Foreskin fibroblast (primary cell): ENCODE measurements at places on chromosomes 1 and 21.
A peak's percentile ranks its signal among the peaks of the same experiment; 100 is the strongest.

DNA sequence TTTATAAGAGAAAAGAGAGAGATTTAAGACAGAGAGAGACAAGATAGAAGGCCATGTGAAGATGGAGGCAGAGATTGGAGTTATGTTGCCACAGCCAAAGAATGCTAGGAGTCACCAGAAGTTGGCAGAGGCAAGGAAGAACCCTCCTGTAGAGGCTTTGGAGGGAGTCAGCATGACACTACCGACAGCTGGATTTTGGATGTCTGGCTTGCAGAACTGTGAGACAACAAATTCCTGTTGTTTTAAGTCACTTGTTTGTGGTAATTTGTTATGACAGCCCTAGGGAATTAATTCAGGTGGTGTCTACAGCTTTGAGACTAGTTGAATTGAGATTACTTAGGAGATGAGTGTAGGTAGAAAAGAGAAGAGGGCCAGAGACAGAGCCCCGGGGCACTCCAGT is 158.5 kb downstream of the DNM3 start:
- peak; percentile 52 for DNase-seq

GRCh38 chr1:44693900-44694299 is 19.4 kb downstream of the ARMH1 start:
- DNase-seq = no peak

DNA sequence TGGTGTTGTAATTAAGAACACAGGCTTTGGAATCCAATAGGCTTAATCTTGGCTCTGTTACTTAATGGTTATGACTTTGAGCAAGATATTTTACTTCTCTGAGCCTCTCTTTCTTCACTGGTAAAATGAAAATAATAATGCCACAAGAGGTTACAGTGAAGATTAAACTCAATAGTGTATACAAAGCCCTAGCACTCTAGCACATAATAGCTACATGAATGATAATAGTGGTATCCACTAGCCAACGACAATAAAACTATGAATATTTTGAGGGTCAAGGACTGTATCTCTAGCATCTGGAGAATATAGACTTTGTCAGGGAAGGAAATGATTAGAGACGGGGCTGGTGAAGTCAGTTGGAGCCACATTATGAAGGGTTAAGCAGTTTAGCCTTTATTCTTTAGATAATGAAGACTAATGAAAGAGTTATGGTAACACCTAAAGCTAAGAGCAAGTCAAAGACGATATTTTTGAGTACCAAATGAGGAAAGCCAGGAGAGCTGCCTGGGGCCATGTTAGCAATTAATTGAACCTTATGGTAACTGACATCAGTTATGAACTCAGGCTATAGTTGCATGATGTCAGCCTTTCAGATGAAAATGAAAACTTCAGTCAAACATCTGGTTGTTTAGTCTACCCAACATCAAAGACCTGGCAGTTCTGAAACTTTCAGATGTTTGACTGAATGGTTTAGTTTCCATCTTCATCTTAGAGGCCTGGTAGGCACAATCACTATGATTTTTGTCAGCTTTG is 32.8 kb upstream of the RNF11 start:
- DNase-seq = no peak

DNA sequence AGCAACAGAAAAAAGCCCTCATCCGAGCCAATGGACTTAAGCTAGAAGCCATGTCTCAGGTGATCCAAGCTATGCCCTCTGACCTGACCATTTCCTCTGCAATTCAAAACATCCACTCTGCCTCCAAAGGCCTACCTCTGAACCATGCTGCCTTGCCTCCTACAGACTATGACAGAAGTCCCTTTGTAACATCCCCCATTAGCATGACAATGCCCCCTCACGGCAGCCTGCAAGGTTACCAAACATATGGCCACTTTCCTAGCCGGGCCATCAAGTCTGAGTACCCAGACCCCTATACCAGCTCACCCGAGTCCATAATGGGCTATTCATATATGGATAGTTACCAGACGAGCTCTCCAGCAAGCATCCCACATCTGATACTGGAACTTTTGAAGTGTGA is 20.7 kb downstream of the NR5A2 start:
- DNase-seq = no peak

- DNase-seq = no peak
These were observed 200.2 kb downstream of the APP start for GRCh38 chr21:25970254-25970930.

DNA sequence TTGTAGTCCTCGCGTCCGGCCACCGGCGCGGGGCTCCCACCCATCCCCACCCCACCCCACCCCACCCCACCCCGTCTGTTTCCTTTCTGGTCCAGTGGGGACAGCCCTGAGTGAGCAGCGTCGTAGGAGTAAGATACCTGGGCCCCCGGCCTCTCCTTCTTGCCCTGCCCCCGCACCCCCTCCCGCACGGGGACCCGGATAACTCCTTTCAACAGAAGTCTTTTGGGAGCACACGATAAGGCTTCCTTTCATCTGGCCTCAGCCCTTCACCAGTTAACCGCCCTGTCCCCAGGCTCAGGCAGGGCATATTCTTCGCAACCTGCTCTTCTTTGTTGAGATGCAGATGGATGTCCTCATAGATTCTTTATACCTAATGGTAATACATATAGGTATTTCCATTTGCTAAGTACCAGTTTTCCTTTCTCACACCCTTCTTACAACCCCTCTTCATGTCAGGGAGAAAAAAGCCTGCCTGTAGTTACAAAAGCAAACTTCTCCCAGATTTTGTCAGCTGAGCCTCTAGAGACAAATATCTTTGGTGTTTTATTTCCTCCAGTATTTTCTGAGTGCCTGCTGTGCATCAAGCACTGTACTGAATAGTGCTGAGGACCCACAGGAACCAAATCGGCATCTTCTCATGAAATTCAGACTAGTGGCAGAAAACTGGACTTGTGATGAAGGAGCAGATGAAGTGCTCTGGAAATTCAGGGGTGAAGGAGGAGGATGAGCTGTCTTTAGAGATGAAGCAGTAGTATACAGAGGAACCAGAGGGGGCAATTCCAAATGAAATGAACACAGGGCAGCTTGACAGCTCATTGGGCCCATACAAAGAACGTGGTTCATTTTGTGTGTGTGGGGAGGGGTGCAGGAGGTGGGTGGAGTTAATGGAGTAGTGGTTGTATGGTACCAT is 33.6 kb downstream of the SLC2A1 start:
- no peak for DNase-seq

DNA sequence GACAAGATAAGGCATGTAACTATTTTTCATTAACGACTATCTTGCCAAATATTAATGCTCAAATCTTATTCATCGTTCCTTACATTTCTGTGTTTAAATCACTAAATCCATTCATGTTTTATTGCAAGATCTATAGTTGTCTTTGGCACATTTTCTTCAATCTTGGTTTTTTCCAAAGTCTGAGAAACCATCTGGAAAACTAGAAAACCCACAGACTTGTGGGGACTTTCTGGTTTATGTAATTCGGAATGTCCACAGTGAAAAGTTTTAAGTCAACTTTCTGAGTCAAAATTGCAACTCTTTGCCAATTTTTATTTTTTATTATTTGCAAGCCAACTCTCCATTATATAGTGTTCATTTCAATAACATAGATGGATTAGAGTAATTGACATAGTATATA is 520.8 kb upstream of the ADAMTS5 start:
- no peak for DNase-seq

- DNase-seq = no peak
These were observed 56.5 kb upstream of the BMP8A start for GRCh38 chr1:39434797-39435395.

- DNase-seq = no peak
These were observed 19.5 kb upstream of the NCMAP start for GRCh38 chr1:24536391-24536840.

- no peak for DNase-seq
These were observed 838.2 kb upstream of the B3GALT2 start for GRCh38 chr1:194024659-194025058.

DNA sequence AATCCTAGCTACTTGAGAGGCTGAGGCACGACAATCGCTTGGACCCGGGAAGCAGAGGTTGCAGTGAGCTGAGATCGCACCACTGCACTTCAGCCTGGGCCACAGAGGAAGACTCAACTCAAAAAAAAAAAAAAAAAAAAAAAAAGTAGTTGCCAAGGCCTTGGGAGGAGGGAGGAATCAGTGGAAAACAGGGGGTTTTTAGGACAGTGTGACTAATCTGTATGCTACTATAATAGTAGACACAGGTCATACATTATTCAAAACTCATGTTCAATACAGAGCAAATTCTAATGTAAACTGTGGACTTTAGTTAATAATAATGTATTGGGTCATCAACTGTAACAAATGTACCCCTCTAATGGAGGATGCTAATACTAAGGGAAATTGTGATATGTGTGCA is 51.7 kb upstream of the CTPS1 start:
- no peak for DNase-seq

GRCh38 chr21:32603131-32603530 is 9.0 kb downstream of the CFAP298 start:
- no peak for DNase-seq

- peak; percentile 36 for DNase-seq
These were observed 93.6 kb downstream of the KIF14 start for GRCh38 chr1:200526709-200527612.

- DNase-seq = no peak
These were observed 382.8 kb downstream of the AMY1C start for GRCh38 chr1:104132382-104132973.

DNA sequence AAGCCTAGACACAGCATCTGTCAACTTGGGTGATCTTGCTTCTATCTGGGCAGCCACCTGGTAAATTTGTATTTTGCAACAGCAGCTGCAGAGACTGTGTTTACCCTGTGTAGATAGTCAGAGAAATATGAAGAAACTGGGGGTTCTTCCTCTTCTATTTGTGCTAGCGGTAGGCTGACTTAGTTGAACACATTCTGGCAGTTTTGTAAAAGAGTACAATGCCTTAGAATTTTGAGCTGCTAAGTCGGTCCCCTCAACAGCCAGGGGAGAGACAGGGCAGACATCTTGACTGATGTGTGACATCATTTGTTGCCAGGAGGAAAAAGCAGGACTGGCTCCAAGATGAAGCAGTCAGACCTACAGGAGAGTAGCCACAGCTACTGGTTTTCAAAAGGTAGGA is 53.7 kb downstream of the KCNJ6 start:
- DNase-seq = peak; percentile 39

GRCh38 chr1:39431927-39432326 is 59.5 kb upstream of the BMP8A start:
- DNase-seq = no peak

DNA sequence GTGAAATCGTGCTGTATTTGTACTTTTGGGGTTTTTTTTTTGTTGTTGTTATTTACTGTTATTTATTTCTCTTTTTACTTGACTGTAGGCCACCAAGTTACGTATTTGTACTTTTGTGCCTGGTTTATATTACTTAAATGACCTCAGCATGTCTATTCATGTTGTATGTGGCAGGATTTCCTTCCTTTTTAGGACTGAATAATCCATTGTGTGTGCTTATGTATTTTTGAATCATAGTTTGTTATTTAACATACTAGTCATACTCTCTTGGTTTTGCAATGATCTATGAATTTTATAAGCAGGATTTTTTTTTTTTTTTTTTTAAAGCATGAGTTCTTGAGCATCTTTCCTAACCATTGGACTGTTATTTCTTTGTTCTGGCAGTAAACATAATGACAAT is 51.2 kb downstream of the RNF2 start:
- no peak for DNase-seq

- peak; percentile 24 for DNase-seq
These were observed 174.8 kb downstream of the PLPP3 start for GRCh38 chr1:56404561-56405030.

DNA sequence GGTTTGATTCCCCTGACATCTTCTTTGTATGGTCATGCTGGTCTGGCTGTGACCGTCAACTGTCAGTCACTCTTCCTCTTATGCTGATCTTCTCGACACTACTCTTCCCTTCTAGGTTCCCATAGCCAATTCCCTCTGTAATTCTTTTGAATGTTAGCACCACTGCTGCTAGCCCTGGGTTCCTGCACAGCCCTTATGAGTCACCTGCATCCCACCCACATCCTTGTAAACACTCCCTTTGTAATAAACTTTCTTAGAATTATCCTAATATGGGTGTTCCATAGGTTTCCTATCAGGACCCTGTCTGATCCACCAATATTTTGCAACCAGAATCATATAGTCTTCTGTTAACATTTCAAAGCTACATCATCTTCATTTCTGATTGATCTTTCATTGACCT is 37.1 kb downstream of the JUN start:
- peak; percentile 59 for DNase-seq

GRCh38 chr1:82564333-82564732 is 763.6 kb downstream of the ADGRL2 start:
- no peak for DNase-seq

GRCh38 chr1:204094856-204095634 is 22.1 kb downstream of the SOX13 start:
- DNase-seq = peak; percentile 44
